Amniotic stem cell (primary cell): ENCODE measurements at places on chromosomes 7 and 10.

DNA sequence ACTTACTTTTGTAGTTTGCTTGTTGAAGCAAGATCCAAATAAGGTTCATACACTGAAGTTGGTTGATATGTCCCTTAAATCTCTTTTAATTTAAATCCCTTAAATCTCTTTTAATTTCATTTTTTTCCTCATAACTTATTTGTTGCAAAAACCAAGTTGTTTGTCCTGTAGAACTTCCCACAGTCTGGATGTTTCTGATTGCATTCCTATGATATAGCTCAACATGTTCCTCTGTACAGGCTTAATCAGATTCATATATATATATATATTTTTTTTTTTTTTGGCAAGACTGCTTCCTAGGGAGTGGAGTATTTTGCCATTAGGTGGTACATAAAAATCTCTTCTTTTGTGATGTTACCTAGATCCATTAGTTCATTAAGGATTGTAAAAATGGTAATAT lies 174.9 kb upstream of the MKLN1 start:
- DNase-seq: no peak

DNA sequence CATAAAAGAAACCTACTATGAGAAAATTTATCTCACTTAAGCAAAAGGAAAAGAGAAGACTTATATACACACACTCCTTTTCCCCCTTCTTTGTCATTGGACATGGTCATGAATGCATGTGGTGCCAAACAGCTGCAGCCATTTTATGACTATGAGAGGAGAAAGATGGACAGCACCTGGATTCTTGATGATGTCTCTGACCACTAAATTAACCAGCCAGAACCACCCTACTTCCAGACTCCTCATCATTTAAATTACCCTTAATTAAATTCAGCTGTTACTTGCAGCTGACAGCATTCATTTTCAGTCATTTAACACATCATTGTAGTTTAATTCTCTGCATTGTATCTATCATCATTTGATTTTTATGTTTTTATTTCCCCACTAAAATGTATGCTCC lies 379.0 kb upstream of the HPS1 start:
- DNase-seq: no peak

GRCh38 chr7:43461349-43462024 lies 121.4 kb upstream of the STK17A start:
- no peak for DNase-seq

- DNase-seq: no peak
Observed at GRCh38 chr7:25167262-25167843, 42.3 kb upstream of the CYCS start.

DNA sequence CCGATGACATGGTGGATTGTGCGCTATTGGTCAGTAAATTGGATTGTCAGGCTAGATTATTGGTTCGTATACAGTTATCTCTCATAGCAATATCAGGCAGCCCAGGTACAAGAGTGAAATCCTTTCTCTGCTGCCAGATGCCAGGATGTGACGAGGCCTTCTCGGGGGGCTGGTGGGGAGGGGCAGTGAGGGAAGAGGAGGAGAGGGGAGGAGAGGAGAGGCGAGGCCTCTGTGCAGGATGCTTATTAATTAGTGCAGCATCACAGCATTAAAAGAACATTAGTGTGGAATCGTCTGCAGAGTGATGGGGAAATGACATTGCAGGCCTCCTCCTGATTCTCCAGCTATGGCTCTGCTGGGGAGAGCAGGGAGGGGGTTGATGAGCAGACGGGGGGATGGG lies 30.5 kb upstream of the SLF2 start:
- no peak for DNase-seq

DNA sequence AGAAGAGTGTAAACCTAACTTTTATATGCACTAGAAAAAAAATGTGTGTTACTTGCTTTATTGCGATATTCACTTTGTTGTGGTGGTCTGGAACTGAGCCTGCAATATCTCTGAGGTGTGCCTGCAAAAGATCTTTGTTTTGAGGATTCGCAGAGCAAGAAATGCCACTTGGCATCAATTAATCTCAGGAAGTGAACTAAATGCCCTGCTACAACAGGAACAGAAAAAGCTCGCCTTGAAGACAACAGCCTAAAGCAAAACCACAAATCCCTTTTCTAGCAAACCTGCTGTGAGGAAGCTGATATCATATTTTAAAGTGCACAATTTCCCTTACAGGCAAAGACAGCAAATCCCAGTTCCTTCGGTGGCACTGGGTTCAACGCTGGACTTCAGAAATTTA lies 675.8 kb downstream of the KCNMA1 start:
- no peak for DNase-seq

- no peak for DNase-seq
Observed at GRCh38 chr10:125172694-125173093, 12.3 kb upstream of the CTBP2 start.

GRCh38 chr7:76091506-76091905 lies 43.6 kb downstream of the MDH2 start:
- no peak for DNase-seq

DNA sequence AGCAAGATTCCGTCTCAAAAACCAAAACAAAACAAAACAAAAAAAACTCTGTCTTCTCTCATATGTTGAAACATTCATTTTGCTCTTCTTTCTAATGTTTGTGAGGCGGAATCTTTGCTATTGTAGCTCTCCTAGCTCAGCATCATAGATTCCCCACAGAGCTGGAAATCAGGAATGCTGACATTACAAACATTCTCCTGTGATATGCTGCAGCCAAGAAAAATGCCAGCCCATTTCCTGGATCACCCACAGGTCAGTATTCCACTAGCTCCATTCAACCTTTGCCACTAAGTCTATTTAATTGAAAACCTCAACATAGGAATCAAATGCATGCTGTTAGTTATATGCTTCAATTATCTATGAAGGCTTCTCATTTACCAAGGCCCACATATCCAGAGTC lies 186.3 kb downstream of the IPMK start:
- DNase-seq: no peak

DNA sequence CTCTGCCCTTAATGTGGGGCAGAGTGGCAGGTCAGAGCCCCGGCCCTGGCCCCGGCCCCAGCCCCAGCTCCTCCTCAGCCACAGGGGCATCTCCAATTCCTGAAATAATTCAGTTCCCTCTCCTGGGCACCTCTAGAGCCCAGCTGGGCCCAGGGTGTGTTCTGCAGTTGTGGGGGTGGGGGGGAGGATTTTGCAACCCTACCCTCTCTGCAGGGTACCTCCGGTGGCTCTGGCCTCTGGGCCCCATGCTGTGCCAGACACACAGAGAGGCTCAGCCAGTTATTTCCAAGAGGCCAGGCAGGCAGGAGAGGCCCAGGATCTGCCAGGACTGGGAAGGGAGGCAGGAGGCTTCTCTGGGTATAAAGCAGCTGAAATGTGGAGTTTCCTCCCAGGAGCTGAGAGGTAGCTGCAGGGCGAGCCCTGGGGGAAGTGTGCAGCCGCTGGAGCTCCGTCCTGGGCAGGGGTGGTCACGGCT lies 47.9 kb downstream of the PWWP2B start:
- DNase-seq: no peak

DNA sequence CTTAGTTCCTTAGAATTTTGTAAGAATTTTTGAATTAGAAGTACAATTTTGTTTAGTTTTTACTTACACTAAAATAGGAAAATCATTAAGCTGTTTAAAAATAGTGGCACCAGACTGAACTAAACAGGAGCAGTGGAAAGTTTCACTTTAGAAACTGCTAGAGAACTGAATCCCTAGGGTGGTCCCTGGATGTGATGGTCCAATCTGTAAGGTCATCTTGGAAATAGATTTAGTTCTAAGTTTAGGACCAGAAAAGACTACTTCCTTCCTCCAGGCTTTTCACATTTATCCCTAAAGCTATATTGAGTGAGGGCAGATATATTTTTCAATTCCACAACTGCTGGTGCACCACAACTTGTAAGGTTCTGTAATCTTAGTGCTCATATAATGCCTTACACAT lies 19.0 kb downstream of the RPA3 start:
- DNase-seq: no peak

GRCh38 chr10:104445359-104445758 lies 91.7 kb downstream of the CFAP58 start:
- DNase-seq: peak; percentile 37

DNA sequence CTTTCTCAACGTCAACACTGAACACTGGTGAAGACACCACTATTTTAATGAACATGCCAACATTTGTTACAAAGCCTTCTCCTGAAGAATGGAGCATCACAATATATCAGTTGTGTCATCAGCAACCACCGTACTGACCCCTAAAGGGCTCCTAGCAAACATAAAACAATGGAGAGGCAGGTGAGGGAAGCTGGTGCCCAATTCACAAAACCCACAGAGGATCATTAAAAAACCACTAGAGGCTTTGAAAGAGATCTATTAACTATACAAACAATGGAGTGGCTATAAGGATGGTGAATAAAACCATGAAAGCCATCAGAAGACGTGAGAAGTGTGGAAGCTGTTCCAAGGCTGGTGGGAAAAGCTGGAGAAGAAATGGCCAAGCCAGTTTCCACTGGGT lies 150.8 kb downstream of the FAM107B start:
- DNase-seq: no peak

- DNase-seq: no peak
Observed at GRCh38 chr10:119663866-119664698, 12.9 kb downstream of the BAG3 start.

- DNase-seq: no peak
Observed at GRCh38 chr10:29084681-29085307, 204.1 kb upstream of the LYZL1 start.

GRCh38 chr10:110525349-110526260 lies 27.9 kb downstream of the DUSP5 start:
- DNase-seq: no peak

GRCh38 chr10:30705625-30706149 lies 76.1 kb upstream of the LYZL2 start:
- DNase-seq: no peak

DNA sequence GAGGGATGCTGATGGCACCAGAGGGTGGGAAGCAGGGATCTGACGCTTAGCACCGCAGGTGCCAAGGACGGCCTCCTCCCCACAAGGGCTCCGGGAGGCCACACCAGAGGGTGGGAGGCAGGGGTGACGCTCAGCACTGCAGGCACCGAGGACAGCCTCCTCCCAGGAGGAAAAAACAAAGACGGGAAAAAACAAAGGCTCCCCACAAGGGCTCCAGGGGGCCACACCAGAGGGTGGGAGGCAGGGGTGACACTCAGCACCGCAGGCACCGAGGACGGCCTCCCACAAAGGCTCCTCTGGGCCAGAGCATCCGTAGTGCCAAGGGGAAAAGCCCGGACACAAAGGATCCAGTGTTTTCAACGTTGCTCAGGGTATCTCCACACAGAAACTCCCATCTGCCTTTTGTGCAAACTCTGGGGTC lies 25.6 kb downstream of the DIP2C start:
- DNase-seq: no peak
